ENCODE measurements at places on chromosomes 6 and 20.

DNA sequence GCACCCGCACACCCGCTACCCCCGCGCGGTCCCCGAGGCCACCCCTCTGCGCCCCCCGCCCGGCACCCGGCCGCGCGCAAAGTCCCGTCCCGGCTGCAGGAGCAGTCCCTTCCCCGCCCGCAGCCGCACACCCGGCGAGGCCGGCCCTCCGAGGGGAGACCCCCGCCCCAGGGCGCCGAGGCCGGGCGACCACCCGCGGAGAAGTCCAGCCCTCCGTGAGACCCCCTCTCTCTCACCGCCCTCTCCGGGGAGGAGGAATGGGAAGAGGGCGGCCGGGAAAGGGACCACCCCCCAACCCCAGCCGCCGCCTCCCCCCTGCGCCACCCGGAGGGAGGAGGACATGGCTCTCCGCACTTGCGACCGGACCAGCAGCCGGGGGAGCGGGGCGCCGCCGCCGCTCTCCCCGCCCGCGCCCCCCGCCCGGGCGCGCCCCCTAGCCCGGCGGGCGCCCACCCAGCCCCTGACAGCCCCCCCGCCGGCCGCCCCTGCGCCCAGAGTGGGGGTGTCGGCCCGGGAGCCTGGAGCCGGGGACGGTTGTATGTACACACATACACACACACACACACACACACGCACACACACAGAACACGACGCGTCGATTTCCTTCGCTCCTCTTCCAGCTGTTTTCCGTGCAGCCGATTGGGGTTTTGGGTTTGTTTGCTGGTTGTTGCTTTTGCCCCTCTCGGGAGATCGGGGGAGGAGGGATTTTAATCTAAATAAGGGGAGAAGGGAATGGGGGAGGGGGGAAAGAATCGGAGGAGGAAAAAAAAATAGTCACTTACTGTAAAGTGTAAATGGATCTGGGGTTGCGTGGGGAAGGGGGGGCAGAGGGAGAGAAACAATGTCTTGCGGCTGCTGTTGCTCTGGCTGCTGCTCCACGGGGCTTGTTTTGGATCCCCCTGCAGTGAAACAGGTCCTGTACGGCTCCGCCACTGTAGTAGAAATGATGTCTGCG, at the start of gene ATXN1:
Gene ATXN1 (minus strand): TSS at position 945 of the 955 bp plus-strand sequence.
- no peak for DNase-seq

GRCh38 chr20:34977365-34978091, 21.9 kb downstream of the MYH7B start:
- no peak for DNase-seq

GRCh38 chr6:5096482-5096881, 11.3 kb downstream of the PPP1R3G start:
- no peak for DNase-seq

GRCh38 chr20:42138729-42139128, 520.6 kb upstream of the CHD6 start:
- no peak for DNase-seq

GRCh38 chr6:29964518-29964886, 22.2 kb downstream of the HLA-A start:
- DNase-seq, result no peak

DNA sequence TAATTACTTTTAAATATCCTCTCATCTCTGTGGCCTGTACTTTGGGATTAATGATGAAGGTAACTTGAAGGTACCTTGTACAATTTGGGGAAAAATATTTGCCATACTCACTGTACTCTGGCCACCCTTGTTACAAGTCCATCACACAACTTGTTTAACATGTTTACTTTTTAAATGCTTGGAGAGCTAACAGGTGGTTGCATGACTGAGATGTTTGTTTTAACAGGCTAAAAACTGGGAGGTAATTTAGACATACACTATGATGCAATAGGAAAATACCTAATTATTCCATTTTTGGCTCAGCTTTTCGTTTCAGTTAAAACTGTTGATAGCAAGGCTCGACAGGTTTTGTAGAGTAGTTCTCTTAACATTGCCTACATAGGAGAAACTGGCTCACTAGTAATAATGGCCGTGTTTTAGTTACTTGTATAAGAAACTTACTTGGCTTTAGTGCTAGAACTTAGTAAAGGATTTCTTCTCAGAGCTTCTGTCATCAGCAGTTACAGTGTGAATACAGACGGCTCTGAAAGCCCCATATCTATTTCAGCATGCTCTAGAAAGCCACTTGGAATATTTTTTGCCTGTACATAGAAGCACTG, 489.8 kb upstream of the SOX4 start:
- no peak for DNase-seq

Measured in GM04503 (cell line).